ENCODE measurements at places on chromosomes 7 and 10.

DNA sequence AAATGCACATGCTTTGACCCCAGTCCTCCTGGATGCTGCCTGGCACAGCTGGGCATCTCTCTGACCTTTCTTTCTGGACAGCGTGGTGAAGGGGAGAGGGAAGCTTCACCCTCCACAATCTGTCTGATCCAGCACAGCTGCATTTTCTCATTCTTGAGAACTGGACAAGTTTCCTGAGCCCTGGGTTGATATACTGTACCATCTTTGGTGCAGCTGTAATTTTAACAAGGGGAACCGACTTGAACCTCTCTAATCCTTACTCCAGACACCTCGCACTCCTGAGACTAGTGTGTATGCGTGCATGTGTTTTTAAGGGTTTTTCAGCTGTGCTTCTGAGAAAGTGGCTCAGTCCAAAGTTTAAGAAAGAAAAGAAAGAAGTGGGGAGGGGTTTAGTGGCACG lies 655.7 kb downstream of the INHBA start:
- DNase-seq: no peak

- DNase-seq: no peak
These were observed 70.3 kb upstream of the GSDME start for GRCh38 chr7:24827589-24827988.

DNA sequence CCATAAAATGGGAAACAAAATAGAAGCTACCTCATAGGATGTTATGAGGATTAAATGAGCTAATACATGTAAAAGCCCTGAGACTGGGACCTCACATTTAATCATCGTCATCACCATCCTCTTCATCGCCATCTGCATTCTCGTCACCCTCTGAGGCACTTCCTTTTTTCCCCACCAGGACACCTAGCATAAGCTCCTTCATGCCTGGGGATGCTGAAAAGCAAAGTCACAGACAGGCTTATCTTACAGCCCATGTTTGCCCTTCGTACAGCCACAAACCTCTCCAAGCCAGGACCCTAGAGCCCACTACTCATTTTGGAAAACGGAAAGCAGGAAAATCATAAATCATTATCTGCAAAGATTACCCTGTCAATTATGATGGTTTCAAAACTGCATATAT lies 249.6 kb downstream of the GPAM start:
- no peak for DNase-seq

GRCh38 chr10:48506147-48506917 lies 98.5 kb downstream of the ARHGAP22 start:
- no peak for DNase-seq

DNA sequence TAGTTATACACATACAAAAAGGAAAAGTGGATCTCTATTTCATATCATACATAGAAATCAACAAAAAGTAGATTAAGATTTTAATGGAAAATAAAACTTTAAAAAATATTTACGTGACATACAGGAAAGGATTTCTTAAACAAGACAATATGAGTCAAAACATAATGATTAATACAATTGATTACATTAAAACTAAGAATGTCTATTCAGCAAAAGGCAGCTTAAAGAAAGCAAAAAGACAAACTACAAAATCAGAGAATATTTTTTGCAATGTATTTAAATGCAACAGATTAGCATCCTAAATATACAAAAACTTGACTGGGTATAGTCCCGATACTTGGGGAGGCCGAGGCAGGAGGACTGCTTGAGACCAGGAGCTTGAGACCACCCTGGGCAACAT lies 50.5 kb downstream of the VAX1 start:
- DNase-seq: no peak

DNA sequence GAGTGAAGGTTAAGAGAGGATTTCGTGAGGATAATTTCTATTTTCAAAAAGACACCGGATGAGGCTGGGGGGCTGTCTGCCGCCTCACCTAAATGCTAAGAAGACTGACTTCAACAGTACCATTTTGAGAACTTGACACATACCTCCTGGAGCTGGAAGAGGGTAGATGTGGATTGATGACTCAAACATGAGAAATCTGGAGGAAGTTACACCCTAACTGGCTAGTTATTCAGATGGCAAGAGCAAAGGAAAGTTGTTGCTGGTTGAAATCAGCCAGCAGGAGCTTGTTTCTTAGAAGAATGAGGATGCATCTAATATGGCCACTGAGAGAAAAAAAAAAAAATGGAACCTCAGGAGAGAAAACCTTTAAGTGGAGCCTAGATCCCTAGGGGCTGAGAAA lies 76.2 kb upstream of the KIAA1217 start:
- DNase-seq: no peak

GRCh38 chr7:68319061-68319460 lies 1279.2 kb upstream of the AUTS2 start:
- DNase-seq: no peak

GRCh38 chr10:70227548-70228320 lies 5.5 kb downstream of the PPA1 start:
- DNase-seq: no peak

DNA sequence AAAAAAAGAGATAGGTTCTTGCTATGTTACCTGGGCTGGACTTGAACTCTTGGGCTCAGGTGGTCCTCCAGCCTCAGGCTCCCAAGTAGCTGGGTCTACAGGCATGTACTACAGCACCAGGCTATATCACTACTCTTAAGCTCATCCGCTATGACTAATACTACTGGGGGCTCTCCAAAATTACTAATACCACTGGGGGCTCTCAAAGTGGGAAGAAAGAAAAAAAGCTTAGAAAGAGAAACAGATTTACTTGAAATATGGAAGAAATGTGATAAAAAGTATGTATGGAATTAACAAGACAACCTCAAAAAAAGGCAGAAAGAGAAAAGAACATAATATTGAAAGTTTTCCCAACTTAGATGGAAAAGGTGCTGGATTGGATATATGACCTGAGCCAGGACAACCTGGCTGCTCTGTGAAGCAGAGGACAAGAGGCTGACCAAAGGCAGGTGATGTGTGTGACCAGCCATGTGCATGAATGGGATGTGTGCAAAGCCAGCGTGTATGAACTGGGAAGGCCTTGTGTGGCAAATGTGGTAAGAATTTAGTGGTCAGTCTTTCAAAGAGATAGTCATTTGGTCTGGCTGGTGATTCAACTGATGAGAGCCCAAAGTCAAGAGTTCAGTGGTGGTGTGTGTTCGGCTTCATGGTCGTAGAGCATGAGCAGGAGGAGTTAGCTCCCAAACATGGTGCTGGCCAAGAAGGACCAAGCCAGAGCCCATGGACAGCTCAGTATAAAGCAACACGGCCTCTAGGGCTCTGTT lies 232.4 kb upstream of the KLF14 start:
- no peak for DNase-seq

DNA sequence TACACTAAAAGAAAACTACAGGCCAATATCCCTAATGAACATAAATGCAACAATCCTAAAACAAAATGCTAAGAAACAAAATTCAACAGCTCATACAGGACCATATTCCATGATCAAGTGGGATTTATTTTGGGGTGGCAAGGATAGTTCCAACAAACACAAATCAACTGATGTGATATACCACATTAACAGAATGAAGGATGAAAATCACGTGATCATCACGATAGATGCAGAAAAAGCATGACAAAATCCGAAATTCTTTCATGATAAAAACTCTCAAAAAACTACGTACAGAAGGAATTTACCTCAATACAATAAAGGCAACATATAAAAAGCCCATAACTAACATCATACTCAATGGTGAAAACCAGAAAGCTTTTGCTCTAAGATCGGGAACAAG lies 124.0 kb downstream of the RELN start:
- DNase-seq: no peak

GRCh38 chr7:23454881-23455526 lies 15.3 kb downstream of the IGF2BP3 start:
- no peak for DNase-seq

DNA sequence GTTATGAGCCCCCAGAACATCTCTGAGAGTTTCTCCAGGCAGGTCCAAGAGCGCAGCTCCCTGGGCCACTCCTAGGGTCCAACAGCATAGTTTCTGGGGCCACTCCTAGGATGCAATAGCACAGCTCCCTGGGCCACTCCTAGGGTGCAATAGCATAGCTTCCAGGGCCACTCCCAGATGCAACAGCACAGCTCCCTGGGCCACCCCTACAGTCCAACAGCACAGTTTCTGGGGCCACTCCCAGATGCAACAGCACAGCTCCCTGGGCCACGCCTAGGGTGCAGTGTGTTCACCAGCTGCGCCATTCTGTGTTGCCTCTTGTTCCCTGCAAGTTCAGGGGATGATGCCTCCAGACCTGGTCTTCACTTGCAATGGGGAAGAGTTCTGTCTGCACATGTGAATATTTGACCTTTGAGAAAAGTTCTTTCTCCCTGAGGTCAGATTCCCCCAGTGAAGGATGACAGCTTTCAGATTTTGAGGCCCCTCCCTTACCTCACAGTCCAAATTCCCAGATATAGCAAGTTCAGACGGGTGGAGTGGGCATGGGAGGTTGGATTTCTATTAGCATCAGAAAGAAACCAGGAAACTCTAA lies 43.0 kb upstream of the LEP start:
- DNase-seq: no peak

DNA sequence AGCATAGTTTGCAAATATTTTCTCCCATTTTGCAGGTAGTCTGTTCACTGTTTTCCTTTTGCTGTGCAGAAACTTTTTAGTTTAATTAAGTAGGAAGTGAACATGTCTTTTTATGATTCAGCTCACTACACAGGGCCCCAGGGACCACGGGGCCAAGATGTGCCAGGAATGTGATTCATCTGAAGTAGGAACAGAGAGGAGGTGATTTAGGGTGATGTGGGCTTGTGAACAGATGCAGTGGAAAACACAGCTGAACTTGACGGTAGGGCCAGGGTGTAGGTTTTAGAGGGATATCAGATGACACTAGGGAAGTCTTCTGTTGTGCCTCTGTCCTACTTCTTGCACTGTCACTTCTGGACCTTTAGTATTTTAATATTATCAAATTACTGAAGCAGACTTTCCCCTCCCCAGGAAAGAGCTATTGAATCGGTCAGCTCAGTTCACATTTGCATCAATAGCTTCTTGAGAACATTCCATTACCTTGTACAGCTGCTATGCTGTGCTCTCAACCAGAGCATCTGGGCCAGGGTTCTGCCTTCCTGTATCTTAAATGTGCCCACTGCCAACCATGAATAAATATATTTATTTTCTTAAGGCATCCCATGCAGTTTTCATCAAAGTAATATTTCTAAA lies 96.9 kb downstream of the OSBPL3 start:
- DNase-seq: peak; percentile 34

- DNase-seq: no peak
These were observed 57.7 kb upstream of the SPOCK2 start for GRCh38 chr10:72146071-72146470.

- no peak for DNase-seq
These were observed 55.7 kb upstream of the MGMT start for GRCh38 chr10:129411393-129411705.

GRCh38 chr7:51369746-51370145 lies 53.1 kb upstream of the COBL start:
- DNase-seq: no peak

DNA sequence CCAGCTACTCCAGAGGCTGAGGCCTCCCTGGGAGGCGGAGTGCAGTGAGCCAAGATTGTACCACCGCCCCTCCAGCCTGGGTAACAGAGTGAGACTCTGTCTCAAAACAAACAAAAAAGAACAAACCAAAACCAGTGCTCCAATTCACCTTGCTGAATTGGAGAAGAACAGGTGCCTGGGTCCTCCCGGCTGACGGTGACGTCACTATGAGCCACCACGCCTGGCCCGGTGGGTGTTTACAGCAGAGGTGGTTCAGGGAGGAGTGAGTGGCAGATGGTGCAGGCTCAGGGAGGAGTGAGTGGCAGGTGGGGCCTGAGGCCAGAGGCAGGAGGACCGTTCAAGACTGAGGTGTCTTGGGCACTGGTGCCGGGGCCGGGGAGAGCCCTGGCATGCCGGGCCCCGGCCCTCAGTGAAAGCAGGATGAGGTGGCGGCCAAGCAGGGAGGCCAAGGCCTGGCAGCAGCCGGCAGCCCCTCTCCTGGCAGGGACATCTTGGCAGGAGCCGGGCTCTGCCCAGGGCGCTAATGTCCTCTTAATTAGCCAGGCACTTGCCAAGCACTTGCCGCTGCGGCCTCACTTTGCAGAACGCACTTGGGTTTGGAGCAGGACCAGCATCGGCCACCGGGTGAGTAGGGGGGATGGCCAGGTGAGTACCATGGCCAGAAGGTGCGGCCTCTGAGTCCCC lies 162.8 kb upstream of the TNRC18 start:
- DNase-seq: no peak

- DNase-seq: no peak
These were observed 119.5 kb downstream of the RNF216 start for GRCh38 chr7:5661942-5662341.

- DNase-seq: no peak
These were observed 136.2 kb upstream of the NRBF2 start for GRCh38 chr10:62996925-62997324.

DNA sequence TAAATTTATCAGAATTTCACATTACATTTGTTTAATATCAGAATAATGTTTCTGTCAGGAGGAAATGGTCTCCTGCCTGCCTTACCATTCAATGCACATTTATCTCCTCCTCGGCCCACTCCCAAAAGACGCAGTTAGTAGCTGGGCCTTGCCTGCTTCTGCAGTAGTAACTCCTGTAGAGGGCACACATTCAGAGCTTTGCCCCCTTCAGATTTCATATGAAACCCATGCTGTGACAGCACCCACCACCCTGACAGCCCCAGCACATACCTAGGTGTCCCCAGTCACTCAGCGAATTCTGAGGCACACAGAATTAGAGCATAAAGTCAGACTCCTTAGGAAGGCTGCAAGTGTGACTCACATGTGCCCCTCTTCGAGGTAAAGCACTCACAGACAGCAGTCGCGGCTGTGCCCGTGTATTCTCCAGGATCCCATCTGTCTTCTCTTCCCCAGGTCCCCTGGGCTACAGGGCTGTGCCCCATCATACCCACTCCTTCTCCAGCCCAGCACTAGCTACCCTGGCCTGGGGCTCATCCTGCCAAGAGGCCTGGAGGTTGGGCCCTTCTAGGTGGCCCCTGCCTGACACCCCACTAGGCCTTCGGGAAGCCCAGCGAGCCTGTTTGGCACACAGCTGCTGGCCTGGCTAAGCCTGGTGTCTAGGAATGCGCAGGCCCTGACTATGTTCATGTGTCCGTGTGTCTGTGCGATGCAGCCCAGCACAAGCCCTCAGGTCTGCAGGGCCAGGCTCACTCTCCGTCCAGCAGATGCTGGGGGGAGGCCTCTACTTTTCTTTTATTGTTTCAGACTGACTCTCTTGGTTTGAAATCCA lies 4.7 kb upstream of the DEPP1 start:
- no peak for DNase-seq

DNA sequence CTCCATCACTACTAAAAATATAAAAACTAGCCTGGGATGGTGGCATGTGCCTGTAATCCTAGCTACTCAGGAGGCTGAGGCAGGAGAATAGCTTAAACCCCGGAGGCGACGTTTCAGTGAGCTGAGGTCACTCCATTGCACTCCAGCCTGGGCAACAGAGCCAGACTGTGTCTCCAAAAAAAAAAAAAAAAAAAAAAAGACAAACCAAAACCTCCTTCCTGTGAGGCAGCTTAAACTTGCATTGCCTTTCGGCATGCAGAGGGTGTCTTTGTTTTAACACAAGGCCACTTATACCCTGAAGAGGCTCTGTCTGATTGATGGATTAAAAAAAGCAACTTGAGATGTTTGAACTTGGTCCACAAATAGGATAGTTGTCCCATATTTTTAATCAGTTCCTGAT lies 128.4 kb upstream of the RSU1 start:
- no peak for DNase-seq

Data from stimulated activated CD8-positive, alpha-beta memory T cell treated with anti-CD3 and anti-CD28 coated beads, Interleukin-7, amount 100 ng/mL, for 48 hours (primary cell).